ENCODE measurements at places on chromosomes 7 and 10.

DNA sequence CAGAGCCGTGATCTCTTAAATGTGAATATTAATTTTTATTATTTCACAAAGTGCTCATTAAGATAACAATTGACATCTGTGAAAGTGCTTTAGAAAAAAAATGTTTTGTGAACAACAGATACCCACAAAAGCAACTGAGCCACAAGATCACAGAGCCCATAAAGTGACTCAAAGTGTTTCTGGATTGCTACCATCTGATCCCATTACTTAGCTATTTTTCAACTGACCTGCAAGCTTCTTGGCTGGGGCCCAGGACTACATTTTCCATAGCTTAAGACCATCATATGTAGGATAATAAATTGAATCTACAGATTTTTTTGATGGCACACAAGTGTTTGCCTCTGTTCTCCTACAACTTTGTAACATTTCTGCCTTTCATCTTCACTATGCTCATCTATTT is 674.4 kb downstream of the PHTF2 start:
- no peak for DNase-seq

- DNase-seq, result no peak
Observed at GRCh38 chr7:48511080-48511479, 339.8 kb downstream of the ABCA13 start.

GRCh38 chr10:74851831-74852230 is 25.4 kb downstream of the KAT6B start:
- DNase-seq, result no peak

DNA sequence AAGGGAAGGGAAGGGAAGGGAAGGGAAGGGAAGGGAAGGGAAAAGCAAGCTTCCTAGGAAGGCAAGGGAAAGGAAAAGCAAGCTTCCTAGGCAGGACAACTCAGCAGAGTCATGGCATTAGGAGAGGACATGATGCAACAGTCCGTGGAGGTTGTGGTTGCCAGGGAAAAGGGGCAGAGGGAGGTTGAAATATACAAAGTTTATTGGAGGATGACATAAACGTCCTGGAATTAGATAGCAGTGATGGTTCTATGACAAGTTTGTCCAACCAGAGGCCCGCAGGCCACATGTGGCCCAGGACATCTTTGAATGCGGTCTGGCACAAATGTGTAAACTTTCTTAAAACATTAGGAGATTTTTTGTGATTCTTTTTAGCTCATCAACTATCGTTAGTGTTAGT is 59.8 kb upstream of the OPN4 start:
- DNase-seq, result no peak

GRCh38 chr7:124689523-124689922 is 76.1 kb downstream of the GPR37 start:
- DNase-seq, result no peak

DNA sequence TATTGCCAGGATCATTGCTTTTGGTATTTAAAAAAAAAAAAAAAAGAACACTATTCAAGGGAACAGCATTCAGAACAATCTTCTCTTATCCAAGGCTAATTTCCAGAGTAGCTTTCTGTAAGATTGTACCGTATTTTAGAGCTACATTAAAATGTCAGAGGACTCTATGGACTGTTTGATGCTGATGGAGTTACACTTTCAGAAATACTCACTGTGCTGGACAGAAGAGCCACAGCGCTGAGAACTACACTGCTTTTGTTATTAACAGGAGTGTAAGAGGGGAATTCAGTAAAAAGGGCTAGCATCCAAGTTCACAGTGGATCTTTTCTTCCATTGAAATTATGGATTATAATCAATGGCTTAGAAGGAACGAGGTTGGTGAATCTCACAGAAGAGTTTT is 247.7 kb downstream of the AHR start:
- DNase-seq, result no peak

- peak; percentile 21 for DNase-seq
Observed at GRCh38 chr7:105924945-105925344, 38.1 kb upstream of the CDHR3 start.

All from activated naive CD4-positive, alpha-beta T cell treated with anti-CD3 and anti-CD28 coated beads, Interleukin-2, amount 50 U/mL, for 16 hours (primary cell).